CD4-positive, alpha-beta T cell treated with Interleukin-15 for 1 hour (primary cell): ENCODE measurements at places on chromosomes 13 and 19.

- DNase-seq, result no peak
These were observed 5.1 kb downstream of the CIC start for GRCh38 chr19:42274065-42274682.

DNA sequence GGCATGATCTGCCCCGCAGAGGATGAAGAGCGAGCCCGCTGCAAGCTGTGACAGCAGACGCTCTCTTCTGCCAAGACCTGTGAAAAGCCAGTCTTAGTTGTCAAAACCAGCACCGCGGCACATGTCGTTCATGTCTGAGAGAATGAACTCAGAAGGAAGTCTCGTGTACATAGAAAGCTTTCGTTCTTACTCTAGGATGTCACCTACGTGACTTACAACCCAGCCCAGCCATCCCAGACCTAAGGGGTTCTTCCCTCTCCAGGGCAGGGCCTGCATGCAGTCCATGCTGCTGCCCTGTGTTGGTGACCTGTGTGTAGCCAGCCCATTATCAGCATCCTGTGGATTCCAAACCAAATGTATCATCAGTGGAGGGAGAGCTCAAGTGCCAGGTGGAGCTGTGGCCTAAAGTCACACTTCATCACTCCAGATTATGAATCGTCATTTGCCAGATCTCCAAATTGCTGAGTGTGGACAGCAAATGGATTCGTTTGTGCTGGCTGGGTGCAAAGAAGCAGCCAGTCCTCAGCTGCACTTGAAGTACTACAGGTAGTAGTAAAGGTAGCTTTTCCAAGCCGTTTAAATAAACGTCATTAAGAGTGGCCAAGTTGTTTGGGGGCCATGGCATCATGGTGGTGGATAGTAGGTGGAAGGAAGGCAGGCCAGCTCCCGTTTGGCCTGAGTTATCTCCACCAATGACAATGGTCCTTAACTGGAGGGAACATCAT is 73.9 kb upstream of the GPR183 start:
- DNase-seq, result peak; percentile 41

DNA sequence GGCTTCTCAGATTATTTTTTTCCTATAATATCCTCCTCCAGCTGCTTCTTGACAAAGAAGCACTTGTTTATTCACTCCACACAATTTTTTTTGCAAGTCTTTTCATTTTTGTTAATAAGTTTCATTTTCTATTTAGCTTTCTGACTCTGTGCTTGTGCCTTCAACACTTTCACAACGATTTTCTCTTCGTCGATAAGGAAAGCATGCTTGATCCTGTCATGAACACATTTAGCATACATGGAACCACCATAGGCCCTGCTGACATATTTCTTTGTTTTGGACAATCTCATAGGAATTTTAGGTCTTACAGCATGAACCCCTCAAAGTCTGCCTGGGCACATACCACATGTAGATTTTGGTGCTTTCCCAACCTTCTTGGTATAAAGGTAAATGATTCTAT is 346.0 kb downstream of the KCNRG start:
- no peak for DNase-seq

- no peak for DNase-seq
These were observed 5.5 kb downstream of the SF3A2 start for GRCh38 chr19:2242092-2242537.

DNA sequence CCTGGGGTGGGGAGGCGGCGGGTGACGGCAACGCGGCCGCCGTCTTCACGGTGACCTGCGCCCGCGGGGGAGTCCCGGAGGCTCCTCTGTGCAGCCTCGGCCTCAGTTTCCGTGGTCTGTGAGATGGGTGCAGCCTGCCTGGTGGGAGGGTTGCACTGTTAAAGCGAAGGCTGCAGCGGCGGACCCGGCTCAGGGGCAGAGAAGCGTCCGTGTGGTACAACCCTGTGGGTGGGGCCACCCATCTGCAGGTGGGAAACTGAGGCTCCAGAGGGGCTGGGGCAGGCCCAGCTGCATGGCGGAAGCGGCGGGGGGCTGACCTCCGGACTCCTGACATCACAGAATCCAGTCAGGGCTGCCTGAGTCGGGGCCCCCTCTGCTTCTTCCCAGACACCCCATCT is 481 bp downstream of the FGF22 start:
- no peak for DNase-seq

- peak; percentile 95 for DNase-seq
These were observed 26.3 kb downstream of the TSSK6 start for GRCh38 chr19:19488875-19489690.

DNA sequence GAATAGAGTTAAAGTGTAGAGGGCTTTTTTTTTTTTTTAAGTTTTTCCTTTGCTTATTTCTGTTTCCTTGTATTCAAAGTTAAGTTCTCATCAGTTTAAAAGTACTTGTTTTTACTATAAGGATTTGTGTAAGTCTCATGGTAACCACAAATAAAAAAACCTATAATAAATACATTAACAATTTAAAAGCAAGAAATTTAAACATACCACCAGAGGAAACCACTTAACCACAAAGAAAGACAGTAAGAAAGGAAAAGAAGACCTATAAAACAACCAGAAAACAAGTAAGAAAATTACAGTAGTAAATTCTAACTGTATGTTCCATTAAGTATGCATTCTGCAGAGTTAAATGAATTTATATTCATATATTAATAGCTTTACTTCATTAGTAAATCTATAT is 999.1 kb upstream of the ATXN8OS start:
- no peak for DNase-seq

DNA sequence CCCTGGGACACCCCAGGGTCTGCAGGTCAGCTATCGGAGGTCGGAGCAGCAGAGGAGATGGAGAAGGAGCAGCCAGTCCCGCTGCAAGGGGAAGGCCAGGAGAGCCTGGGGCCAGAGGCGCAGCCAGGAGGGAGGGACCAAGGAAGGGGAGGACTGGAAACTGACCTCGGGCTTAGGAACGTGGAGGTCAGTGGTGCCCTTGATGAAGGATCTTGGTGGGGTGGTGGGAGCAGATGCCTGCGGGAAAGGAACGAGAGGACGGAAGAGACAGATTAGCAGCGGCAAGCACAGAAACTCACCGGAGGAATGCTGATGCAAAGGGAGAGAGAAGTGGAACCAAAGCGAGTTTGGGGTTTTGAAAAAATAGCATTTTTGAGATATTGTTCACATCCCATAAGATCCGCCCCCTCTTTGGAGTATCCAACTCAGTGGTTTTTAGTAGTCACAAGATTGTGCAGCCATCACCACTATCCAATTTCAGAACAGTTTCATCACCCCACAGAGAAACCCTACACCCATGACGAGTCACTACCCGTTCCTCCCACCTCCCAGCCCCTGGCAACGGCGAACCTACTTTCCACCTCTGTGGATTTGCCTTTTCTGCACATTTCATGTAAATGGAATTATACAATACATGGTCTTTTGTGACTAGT is 22.1 kb downstream of the PLEKHF1 start:
- DNase-seq, result no peak

GRCh38 chr13:42574435-42575311 is 721 bp downstream of the TNFSF11 start:
- DNase-seq, result peak; percentile 20
